ENCODE measurements at places on chromosomes 4 and X. TPM values are rescaled to one million over a fixed set of nuclear protein-coding genes. Genes with fewer than 3 reads are reported as not detected.

COL4A6 gene
- total RNA-seq: not detected

TMPRSS11A gene
- total RNA-seq: not detected

PSAPL1 gene
- not detected for total RNA-seq

PLP1 gene
- not detected for total RNA-seq

Measured in activated CD4-positive, alpha-beta memory T cell treated with anti-CD3 and anti-CD28 coated beads, Interleukin-2, amount 10 ng/mL, durations not matched to agents 7 days and 5 days (primary cell).